Fibroblast of the aortic adventitia (primary cell): ENCODE measurements at places on chromosomes 1 and 21. TPM values are rescaled to one million over a fixed set of nuclear protein-coding genes. Genes with fewer than 3 reads are reported as not detected.

The RPE65 gene
- total RNA-seq, result not detected in 2 replicates

The BCL2L15 gene
- total RNA-seq, result 0.18 TPM in 1 of 2 replicates, not detected in the other

The LCE2D gene
- total RNA-seq, result not detected in 2 replicates

The SPTA1 gene
- total RNA-seq, result 1.2 TPM in 1 of 2 replicates, not detected in the other

The EDARADD gene
- total RNA-seq, result not detected in 2 replicates

The RGSL1 gene
- not detected in 2 replicates for total RNA-seq

The OR2T27 gene
- total RNA-seq, result not detected in 2 replicates

The SERTAD4 gene
- 16.7 TPM in 1 of 2 replicates, not detected in the other for total RNA-seq

The NFIA gene
- total RNA-seq, result 32.0 and 42.0 TPM in 2 replicates

The HCRTR1 gene
- total RNA-seq, result 0.18 TPM in 1 of 2 replicates, not detected in the other

The LRRC8B gene
- 0.41 and 2.5 TPM in 2 replicates for total RNA-seq

The DNASE2B gene
- total RNA-seq, result not detected in 2 replicates

The MROH7 gene
- total RNA-seq, result 0.27 TPM in 1 of 2 replicates, not detected in the other

The KRTAP13-4 gene
- total RNA-seq, result not detected in 2 replicates

The ADAMTS1 gene
- total RNA-seq, result 284 and 390 TPM in 2 replicates

The AMY2A gene
- total RNA-seq, result not detected in 2 replicates

The PROX1 gene
- 0.36 TPM in 1 of 2 replicates, not detected in the other for total RNA-seq

The PRAMEF26 gene
- total RNA-seq, result not detected in 2 replicates

The RNF186 gene
- total RNA-seq, result not detected in 2 replicates

The SAMD11 gene
- 1.6 and 12.4 TPM in 2 replicates for total RNA-seq
